ENCODE measurements at places on chromosomes 2 and 18.

DNA sequence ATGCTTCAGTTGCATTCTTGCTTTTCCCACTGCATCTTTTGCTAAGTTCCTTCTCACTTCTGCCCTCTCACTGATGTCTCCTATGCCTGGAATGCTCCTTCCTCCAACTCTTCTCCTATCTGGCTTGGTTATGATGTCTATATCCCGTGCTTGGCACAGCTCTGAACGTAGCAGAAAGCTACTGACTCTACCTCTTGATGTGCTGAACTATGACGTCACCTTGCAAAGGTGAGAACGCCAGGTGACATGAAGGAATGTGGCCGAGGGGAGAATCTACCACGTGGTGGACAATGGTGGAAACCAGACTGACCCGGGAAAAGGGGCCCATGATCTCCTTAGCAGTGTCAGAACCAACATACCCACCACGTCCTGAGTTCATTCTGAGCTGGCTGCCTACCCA is 209.7 kb downstream of the SH3BP4 start:
- DNase-seq = no peak

GRCh38 chr2:224973112-224974016 is 68.9 kb downstream of the DOCK10 start:
- no peak for DNase-seq

GRCh38 chr2:71702071-71702970 is 249.0 kb downstream of the DYSF start:
- DNase-seq = no peak

DNA sequence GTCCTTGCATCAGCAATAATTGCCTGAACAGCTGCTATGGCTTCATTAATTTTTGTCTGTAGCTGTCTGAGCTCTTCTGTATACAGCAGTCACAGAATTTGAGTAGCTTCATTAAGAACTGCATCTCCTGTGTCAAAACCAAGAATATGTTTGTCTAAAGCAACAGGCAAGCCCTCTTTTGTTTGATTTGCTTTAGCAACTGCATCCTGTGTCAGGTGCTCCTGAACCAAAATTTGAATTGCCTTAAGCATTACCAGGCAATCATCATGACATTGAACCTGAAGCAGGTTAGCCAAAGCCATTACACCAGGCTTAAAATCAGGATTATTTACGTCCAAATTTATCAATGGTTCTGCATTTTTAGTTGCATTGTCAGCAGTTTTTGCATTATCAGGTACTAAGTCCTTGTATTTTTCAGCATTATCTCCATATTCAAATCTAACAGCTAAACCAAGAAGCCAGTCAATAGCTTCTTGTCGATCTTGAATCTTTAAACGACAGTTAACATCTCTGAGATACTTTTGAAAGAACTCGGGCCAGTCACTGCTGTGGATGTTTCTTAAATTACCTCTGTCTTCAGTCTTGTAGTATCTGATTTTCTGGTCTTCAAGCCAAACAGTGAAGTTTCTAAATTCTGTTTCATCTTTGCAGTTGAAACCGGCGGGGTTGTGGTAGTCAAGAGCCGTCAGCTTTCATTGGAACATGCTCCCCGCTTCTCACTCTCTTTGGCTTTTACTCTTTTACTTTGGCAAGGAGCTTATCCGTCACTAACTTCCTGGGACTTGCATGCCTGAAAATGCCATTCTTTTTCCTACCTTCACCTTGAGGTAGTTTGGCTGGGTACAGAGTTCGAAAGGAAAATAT is 42.2 kb downstream of the MERTK start:
- no peak for DNase-seq

DNA sequence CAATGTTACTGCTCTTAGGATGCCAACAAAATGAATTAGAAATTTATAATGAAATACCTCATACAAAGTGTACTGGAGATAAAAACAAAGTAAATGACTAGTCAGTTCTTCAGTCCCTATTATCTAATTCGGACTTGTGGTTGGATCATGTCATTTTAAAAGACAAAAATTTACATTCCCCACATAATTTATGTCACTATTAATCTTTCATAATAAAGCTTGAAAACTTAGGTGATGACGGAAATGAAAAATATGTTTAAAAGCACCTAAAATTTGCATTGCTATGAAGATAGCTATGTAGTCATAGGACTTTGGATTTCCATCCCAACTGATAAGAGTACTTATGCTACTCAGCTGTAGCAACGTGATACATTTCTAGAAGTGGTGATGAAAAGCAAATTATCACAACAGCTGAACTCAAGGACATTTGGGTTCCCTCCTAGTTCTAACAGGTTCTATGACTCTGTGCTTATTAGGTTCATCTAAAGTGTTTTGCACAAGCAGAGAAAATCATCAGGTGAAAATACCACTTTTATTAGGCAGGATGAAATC is 58.4 kb downstream of the LRPPRC start:
- no peak for DNase-seq

- no peak for DNase-seq
Measured at GRCh38 chr2:196101325-196101991, 32.8 kb upstream of the DNAH7 start.

Measured in ecto neural progenitor cell (in vitro differentiated cells).